ENCODE measurements at places on chromosomes 5 and 9.

DNA sequence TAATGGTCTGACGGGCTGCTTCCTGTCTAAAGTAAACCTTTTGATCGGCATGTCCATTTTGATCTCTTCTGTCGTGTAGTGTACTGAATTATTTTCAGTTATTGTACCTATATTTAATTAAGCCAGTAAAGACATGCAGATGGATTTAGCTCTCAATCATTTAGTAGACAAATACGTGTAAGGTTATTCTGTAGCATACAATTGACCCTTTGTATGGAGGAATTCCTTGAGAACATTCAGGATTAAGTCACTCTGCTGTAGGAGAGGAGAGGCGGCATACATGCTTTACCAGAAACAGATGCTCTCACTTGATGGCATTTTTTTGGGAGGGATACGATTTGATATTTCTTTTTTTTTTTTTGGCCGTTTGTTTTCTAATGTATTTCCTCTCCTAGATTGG lies 141.0 kb downstream of the PBX3 start:
- DNase-seq, result no peak

DNA sequence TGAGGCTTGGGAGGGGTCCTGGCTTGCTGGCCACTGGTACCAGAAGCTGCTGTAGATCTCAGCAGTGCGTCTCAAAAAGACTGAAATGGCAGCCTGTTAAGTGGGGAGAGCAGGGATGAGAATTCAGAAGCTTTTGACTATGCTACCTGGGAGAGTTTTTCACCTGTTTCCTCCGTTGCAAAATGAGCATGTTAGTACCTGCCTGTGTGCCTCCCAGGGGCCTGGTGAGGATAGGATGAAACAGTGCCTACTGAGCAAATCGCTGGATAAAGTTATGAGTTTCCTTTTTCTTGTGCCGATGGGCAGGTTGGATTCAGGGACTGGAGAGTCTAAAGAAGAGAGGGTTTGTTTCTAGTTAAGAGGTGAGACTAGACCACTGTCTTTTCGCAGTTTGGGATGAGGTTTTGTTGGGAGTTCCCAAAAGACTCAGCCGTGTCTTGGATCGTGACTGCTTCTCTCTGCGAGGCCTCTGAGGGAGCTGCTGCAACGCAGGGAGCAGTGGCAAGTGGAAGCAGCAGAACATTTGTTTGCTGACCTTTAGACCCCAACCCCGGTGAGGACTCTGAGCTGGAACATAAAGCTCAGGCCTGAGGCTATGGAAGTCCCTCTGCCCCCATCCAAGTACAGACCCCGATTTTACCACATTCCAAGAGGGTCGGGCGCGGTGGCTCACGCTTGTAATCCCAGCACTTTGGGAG lies 1.4 kb downstream of the RALGPS1 start:
- DNase-seq, result no peak

DNA sequence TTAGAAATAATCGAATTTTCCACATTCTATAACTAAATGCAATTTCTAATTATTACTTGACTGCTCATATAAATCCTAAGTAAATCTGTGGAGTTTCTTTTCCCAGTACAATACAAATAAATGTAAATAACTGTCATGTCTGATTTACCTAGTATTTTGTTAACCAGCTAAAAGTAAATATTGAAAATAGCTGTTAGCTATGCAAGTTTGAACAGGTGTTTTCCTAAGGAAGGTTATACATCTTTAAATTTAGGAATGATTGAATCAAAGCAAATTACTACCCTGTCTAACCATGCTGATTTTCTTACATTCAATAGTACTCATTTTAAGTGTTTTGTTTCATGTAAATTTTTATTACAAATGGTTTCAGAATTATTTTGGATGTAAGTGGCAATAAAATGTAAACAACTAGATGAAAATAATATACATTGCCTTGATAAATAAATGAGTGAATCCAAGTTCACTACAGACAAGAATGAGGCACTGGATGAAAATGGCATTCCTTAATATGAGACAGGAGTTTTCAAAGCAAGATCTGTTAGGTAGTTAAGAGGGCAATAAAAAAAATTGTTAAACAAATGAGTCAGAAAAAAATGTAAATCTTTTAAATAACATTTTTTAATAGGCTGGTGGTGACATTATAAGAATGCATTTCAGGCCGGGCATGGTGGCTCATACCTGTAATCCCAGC lies 15.8 kb downstream of the MCIDAS start:
- DNase-seq, result no peak

GRCh38 chr9:135590486-135591079 lies 29.0 kb downstream of the PAEP start:
- DNase-seq, result no peak

GRCh38 chr9:109466623-109467590 lies 31.2 kb downstream of the PTPN3 start:
- DNase-seq, result no peak

DNA sequence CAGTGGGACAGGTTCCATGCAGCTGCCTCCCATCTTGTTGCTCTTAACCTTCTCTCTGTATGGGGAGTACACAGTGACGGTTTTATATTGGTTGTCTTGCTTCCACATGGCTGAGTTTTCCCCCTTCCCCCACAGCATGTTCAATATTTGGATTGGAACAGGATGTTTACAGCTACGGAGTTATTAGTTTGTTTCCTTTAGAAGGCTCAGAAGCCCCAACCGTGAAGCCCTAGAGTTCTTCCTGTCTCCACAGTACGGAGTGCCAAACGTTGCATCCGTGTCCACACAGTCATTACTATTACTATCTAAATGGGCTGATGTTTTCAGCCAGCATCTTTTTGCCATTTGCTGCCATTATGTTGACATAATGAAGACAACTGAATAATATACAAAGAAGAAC lies 277.5 kb downstream of the MARCHF11 start:
- no peak for DNase-seq

- peak; percentile 43 for DNase-seq
Observed at GRCh38 chr5:7927466-7928375, 58.8 kb downstream of the MTRR start.

DNA sequence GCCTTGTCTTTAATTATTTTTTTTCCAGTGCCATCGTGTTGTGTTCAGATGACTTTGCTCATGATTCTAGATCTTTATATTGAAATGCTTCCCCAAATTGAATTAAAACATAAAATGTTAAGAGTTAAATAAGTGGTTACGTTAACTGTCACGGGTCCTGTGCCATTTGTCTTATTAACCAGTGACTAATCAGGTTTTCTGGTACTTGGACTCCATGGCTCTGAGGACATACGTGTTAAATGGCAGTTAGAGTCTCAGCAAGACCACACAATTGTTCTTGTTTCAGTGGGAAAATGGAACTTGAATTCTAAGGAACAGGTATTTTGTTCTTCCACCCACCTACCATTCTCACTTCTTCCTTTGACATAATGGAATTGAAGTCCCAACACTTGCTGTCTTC lies 32.8 kb downstream of the ENTREP1 start:
- DNase-seq, result no peak

DNA sequence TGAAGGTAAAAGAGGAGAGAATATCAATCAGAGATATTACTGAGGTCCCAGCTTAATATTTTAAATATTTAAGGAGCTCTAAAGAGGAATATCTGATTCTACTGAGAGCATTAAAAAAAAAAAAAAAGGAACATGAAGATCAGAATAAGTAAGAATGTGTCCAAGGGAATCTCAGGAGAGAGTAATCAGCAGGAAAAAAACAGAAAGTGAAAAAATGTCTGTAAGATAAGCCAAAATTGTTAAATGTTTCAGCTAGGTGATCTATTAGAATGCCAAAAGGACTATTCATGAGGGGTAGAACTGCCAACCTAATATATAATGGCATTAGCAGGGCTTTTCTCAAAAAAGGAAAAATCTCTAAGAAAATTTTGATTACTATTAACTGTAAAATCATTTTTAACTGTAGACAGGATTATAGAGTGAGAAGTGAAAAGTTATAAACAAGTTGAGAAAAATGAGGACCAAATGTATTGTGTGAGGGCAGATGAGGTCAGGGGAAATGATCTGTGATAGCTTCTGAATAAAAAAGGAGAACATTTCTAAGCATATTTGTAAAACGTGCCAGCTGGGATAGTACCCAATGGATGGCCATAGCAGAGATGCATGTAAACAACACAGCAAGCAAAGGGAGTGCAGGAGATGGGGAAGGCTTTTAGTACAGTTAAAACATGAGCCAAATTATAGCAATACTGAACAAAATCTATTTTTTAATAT lies 9.4 kb upstream of the RHOBTB3 start:
- no peak for DNase-seq

DNA sequence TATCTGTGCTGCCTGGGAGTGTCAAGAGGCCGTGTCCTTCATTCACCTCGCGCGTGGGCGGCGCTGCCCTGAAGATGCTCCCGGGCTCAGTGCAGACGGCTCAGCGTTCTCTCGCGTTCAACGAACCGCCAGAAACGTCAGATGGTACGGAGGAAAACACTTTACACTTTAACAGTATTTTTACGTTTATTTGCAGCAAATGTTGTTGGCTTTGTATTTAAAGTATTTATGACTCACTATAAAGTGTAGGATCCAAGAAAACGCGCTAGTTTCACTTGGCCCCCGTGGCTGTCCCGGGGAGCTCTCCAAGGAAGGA lies 544 bp upstream of the ERCC6L2 start:
- DNase-seq, result peak; percentile 34

DNA sequence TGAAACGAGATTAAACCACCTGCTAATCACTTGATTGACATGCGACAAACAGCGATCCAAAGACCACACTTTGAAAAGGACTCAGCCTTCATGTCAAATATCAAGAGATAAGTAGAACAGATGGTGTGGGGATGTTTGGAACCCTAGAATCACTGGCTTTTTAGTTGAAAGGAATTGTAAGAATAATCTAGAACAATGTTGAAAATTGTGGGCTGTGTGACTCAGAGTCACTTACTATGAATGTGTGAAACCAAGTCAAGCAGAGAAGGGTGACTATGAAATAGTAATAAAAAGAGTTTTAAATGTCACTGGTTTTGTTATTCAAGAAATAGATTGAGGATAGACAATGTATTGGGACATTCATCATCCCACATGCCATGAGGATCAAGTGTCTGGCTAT lies 14.1 kb upstream of the C1QTNF3 start:
- no peak for DNase-seq

DNA sequence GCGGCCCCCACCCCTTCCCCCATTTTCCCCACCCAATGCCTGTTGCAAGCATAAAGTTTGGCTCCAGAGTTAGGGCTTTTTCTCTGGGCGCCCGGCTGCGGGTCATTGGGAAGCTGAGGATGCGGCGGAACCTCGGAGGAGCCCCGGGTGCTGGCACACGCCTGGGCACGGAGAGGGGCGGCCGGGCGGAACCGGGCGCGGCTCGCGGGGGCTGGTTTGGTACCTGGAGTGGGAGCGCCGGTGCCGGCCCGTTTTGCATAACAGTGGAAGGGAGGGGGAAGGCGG lies 1.2 kb downstream of the PPARGC1B start:
- no peak for DNase-seq

DNA sequence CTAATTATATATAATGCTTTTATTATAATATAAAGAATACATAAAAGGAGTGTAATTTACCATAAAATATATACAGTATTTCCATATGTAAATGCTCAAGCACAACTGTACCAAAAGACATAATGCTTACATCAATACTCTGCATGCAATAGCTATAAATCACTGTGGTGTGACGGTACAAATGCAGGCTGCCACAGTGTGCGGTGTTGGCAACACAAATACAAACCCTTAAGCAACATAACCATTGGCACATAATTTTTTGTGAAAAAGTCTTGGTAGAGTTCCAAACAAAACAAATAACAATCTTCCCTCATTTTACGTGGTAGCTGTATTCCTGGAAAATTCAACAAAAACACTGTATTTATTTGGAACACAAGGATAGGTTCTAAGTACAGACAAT lies 1.9 kb upstream of the SHISAL2B start:
- DNase-seq, result no peak

DNA sequence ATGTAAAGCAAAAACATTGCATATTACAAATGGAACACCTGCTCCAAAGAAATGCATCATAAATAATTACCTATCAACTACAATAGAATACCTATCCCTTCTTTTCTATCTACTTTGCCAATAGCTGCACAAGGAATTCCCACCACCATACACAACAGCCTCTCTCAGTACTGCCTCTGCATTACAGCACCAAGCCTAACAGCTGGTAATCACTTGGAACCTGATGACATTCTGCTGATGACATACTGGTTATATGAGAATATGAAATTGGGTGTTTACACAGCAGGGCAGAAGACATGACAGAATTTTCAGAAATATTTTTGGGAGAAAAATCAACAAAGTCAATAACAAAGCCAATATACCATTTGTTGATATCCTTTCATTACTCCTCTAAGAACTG lies 43.2 kb downstream of the PSMB7 start:
- no peak for DNase-seq

DNA sequence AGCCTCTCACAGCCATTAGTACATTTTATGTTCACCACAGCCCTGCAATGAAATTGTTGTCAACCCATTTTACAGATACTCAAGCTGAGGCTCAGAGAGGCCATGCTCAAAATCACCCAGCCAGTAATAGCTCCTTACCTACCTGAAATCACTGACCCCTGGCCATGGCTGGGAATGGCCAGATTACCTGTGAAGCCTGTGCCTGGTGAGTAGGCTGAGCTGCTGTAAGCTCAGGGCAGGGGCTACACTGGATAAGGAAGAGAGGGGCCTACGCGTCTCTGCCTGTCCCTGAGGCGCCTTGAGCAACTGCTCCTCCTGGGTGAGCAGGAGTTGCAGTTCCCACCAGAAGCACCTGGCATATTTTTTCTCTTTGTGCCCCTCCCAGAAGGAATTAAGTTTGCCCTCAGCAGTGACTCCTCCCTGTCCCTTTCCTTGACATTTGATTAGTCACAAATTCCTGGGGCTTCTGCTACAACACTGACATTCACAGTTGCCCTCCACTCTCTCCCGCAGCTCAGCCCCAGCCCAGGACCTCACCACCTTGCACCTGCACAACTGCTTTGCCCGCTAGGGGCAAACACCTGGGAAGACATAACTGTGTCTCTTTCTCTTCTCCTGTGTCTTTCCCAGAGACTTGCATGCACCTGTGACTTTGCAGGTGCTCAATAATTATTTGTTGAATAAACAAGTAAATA lies 5.7 kb downstream of the CLTB start:
- no peak for DNase-seq

GRCh38 chr9:83714329-83714728 lies 6.6 kb upstream of the UBQLN1 start:
- no peak for DNase-seq

- no peak for DNase-seq
Observed at GRCh38 chr5:153130296-153130695, 360.2 kb upstream of the GRIA1 start.

DNA sequence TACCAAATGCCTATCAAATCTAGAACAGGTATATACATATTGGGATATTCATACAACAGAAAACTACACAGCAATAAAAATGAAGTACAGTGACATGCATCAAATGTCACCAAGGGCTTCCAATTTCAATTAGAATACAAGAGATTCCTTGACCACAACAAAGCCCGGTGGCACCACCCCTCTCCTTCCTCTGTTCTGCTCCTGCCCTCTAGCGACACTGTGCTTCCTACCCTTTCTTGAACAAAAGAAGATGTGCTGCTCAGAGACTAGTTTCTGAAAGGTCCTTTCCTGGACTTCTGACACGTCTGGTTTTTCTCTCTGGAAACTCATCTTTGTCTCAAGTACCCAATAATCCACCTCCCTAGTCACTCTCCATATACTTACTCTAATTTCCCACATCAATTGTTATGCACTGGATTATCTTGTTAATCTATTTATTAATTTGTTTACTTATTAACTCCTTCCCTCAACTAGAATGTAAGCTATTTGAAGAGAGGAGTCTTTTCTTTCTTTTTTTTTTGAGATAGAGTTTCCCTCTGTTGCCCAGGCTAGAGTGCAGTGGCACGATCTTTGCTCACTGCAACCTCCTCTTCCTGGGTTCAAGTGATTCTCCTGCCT lies 70.4 kb upstream of the CTSV start:
- DNase-seq, result no peak

GRCh38 chr5:145558288-145558687 lies 276.9 kb downstream of the PRELID2 start:
- no peak for DNase-seq
